ENCODE measurements at places on chromosomes 4 and X. TPM values are rescaled to one million over a fixed set of nuclear protein-coding genes. Genes with fewer than 3 reads are reported as not detected.

The STPG2 gene
- not detected for total RNA-seq

The ENPEP gene
- 0.36 TPM for total RNA-seq

The HMX1 gene
- total RNA-seq: not detected

The HSFX4 gene
- not detected for total RNA-seq

The VCX gene
- total RNA-seq: not detected

GRCh38 chr4:182698212-182698611 is 219.0 kb downstream of the DCTD start:
- H3K4me3 ChIP-seq: no peak overlapping the region
- no peaks in the 10 kb centered on the region for H3K4me1 ChIP-seq
- H3K27me3 ChIP-seq: no peaks in the 10 kb centered on the region
- H3K27ac ChIP-seq: no peak overlapping the region

- no peaks in the 10 kb centered on the region for H3K4me1 ChIP-seq
- H3K27me3 ChIP-seq: no peaks in the 10 kb centered on the region
- no peak for DNase-seq
- no peak overlapping the region for H3K27ac ChIP-seq
These were observed 1851.7 kb upstream of the IGFBP7 start for GRCh38 chr4:58961925-58962324.

DNA sequence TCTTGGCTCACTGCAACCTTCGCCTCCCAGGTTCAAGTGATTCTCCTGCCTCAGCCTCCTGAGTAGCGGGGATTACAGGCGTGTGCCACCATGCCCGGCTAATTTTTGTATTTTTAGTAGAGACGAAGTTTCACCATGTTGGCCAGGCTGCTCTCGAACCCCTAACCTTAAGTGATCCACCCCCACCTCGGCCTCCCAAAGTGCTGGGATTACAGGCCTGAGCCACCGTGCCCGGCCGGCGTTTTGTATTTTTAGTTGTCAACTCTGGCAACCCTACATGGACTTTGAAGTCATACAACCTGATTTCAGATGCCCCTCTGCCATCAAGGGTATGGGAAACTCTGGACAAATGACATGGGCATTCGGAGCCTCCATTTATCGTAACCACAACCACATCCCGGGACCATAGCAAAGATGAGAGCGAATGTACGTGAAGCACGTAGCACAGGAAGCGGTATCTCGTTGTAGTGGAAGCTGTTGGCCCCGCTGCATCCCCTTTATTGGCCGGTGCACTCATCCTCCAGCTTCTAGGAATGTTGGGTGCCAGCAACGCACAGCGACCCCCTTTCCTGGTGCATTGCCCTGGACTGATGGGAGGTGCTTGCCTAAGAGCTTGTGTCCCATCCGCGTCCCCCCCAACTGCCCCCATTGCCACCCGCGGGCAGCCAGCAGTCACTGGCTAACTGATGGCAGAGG is 109.2 kb downstream of the PHKA2 start:
- H3K27ac ChIP-seq: no peak overlapping the region
- DNase-seq: no peak
- no peaks in the 10 kb centered on the region for H3K27me3 ChIP-seq
- no peak overlapping the region for H3K4me3 ChIP-seq
- H3K4me1 ChIP-seq: peaks cover 6% of the 10 kb centered on the region
- H3K36me3 ChIP-seq: no peaks in the 10 kb centered on the region

DNA sequence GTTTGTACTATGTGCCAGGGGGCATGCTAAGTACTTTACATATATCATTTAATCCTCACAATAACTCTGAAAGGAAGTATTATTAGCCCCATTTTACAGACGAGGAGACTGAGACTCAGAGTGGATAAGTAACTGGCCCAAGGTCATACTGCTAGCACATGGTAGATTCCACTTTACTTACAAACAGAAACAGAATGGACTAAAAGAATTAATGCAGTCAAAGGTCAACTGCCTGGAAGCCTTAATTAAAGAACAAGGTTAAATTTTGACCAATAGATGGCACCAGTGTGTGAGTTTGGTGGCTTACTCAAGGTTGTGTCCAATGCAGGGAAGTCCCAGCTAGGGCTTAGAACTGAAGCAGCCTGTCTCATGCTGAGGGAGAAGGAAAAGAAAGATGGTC is 4.7 kb downstream of the RIPPLY1 start:
- H3K27ac ChIP-seq: no peak overlapping the region
- H3K36me3 ChIP-seq: no peaks in the 10 kb centered on the region
- H3K4me3 ChIP-seq: no peak overlapping the region
- peak; percentile 61 for DNase-seq

GRCh38 chr4:101977076-101977475 is 186.5 kb downstream of the BANK1 start:
- H3K4me1 ChIP-seq: no peaks in the 10 kb centered on the region
- no peak overlapping the region for H3K27ac ChIP-seq

DNA sequence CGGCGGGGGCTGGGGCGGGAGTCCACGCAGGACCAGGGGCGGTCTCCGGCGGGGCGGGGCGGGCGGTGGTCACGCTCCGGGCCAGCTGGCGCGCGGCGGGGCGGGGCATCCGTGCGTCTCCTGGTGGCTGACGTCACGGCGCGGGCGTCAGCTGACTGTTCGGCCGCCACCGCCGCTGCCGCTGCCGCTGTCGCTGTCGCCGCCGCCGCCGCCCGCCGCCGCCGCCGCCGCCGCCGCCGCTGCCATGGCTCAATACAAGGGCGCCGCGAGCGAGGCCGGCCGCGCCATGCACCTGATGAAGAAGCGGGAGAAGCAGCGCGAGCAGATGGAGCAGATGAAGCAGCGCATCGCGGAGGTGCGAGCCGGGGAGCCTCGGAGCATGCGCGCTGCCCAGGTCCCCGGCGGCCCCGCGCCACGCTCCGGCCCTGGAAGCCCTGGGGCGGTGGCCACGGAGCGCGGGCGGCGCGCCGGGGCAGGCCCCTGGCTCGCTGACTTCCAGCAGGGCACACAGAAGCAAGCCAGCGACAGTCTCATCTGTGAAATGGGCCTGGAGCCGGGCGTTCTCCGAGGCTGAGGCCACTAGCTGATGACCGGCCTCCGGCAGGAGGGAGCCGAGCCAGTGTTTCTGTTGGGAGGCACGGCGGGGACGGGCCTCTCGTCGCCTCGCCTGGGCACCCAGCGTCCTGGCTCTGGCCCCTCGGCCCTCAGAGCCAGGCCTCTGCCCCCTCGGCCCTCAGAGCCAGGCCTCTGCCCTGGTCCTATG is at the start of gene FAM50A:
TSS of gene FAM50A (plus strand) at position 150 of the 763 bp plus-strand sequence. CDS start at position 245, 95 bp downstream.
- H3K27ac ChIP-seq: peak within 1 kb of the TSS; percentile 80
- DNase-seq: peak; percentile 93
- H3K4me3 ChIP-seq: peak within 1 kb of the TSS; percentile 80
- H3K4me1 ChIP-seq: peaks cover 8% of the 10 kb centered on the region
- H3K36me3 ChIP-seq: peaks cover 25% of the 10 kb centered on the region

GRCh38 chrX:120309873-120310705 is 1.2 kb downstream of the TMEM255A start:
- peak; percentile 64 for DNase-seq
- no peaks in the 10 kb centered on the region for H3K36me3 ChIP-seq
- peaks cover 65% of the 10 kb centered on the region for H3K27me3 ChIP-seq

GRCh38 chrX:122389005-122389404 is 795.1 kb upstream of the GRIA3 start:
- no peaks in the 10 kb centered on the region for H3K36me3 ChIP-seq
- H3K27me3 ChIP-seq: no peaks in the 10 kb centered on the region
- no peak overlapping the region for H3K4me3 ChIP-seq
- H3K27ac ChIP-seq: no peak overlapping the region

GRCh38 chr4:85632981-85633380 is 158.0 kb downstream of the ARHGAP24 start:
- no peak for DNase-seq
- no peak overlapping the region for H3K27ac ChIP-seq
- H3K27me3 ChIP-seq: no peaks in the 10 kb centered on the region

- no peak overlapping the region for H3K27ac ChIP-seq
- no peak overlapping the region for H3K4me3 ChIP-seq
- H3K36me3 ChIP-seq: no peaks in the 10 kb centered on the region
- DNase-seq: no peak
- no peaks in the 10 kb centered on the region for H3K27me3 ChIP-seq
- no peaks in the 10 kb centered on the region for H3K4me1 ChIP-seq
These were observed 107.8 kb downstream of the CCSER1 start for GRCh38 chr4:90234916-90235547.

DNA sequence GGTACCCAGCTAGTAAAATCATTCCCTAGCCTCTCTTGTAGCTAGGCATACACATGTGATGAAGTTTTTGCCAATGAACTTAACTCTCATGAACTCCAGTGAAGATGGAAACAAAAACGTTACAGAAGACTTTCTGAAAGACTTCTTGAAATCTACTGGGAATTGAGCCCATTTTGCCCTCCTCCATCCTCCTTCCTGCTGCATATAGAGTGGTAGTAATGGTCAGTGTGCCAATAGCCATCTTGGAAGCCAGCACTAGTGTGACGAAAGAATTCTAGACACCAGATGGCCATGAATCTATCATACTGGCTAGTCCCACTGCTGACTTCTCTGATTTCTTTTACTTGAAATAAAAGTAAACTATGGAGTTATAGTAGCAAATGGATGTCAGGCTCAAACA is 30.9 kb upstream of the PPA2 start:
- H3K36me3 ChIP-seq: no peaks in the 10 kb centered on the region
- DNase-seq: no peak
- no peaks in the 10 kb centered on the region for H3K4me1 ChIP-seq
- no peaks in the 10 kb centered on the region for H3K27me3 ChIP-seq

DNA sequence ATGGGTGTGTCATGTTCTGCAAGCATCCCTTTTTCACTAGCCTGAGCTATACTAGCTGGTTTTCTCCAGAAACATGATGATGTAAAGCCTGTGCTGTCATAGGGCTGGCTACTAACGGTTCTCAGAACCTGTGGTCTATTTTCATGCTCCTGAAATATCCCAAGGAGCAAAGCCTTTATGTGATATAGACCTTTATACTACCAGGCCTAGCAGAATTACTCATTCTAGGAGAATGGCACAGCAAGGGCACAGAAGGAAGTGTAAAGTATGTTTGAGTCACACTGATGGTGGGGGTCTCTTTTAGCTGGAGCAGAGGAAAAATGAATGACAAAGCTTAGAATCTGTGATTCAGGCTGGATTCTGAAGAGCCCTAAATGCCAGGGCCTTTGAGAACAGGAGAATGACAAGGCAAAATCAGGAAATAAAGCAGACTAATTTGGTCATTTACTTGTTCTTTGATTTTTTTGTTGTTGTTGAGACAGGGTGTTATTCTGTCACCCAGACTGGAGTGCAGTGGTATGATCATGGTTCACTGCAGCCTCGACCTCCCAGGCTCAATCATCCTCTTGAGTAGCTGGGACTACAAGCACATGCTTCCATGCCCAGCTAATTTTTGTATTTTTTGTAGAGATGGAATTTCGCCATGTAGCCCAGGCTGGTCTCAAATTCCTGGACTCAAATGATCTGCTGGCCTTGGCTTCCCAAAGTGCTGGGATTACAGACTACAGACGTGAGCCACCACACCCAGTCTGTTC is 11.8 kb downstream of the TCEAL1 start:
- H3K27ac ChIP-seq: no peak overlapping the region
- no peaks in the 10 kb centered on the region for H3K36me3 ChIP-seq
- H3K4me1 ChIP-seq: no peaks in the 10 kb centered on the region
- peaks cover 6% of the 10 kb centered on the region for H3K27me3 ChIP-seq
- DNase-seq: no peak
- H3K4me3 ChIP-seq: no peak overlapping the region

DNA sequence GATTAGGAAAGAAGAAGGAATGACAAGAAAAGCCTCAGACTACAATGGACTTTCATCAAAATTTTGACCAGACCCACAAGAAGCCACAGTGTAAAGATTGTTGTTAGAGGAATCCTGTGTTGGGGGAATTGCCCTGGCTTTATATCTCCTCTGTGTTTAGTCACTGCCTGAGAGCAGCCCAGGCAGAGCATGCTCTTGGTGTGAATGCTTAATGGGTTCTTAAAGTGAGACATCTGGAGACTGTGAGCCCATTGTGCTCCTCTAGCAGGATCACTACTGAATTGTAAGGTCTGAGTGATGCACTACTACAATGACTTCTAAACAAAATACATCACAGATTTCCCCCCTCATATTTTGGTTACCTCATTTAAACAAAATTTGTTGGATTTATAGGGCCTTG is 1860.5 kb upstream of the ADGRL3 start:
- no peak overlapping the region for H3K4me3 ChIP-seq
- H3K27me3 ChIP-seq: no peaks in the 10 kb centered on the region
- no peaks in the 10 kb centered on the region for H3K36me3 ChIP-seq
- H3K4me1 ChIP-seq: no peaks in the 10 kb centered on the region
- H3K27ac ChIP-seq: no peak overlapping the region

DNA sequence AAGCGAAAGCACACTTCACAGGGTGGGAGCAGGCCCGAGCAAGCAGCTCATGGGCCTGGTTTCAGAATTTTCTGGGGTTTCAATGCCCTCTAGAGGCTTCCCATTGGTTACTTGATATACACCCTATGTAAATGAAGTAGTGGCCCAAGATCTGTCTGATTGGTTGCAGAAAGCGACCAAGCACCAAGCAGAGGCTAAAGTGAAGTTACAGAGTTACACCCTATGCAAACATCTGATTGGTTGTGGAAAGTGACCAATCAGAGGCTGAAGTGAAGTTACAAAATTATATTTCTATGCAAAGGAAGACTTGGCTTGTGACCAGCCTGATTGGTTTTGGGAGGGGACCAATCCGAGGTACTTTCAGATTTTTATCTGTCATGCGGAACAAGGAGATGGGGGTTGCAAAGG is 8.2 kb downstream of the FHIP1A start:
- H3K4me3 ChIP-seq: no peak overlapping the region
- no peaks in the 10 kb centered on the region for H3K36me3 ChIP-seq
- H3K4me1 ChIP-seq: peaks cover 2% of the 10 kb centered on the region
- peaks cover 17% of the 10 kb centered on the region for H3K27me3 ChIP-seq
- DNase-seq: no peak

DNA sequence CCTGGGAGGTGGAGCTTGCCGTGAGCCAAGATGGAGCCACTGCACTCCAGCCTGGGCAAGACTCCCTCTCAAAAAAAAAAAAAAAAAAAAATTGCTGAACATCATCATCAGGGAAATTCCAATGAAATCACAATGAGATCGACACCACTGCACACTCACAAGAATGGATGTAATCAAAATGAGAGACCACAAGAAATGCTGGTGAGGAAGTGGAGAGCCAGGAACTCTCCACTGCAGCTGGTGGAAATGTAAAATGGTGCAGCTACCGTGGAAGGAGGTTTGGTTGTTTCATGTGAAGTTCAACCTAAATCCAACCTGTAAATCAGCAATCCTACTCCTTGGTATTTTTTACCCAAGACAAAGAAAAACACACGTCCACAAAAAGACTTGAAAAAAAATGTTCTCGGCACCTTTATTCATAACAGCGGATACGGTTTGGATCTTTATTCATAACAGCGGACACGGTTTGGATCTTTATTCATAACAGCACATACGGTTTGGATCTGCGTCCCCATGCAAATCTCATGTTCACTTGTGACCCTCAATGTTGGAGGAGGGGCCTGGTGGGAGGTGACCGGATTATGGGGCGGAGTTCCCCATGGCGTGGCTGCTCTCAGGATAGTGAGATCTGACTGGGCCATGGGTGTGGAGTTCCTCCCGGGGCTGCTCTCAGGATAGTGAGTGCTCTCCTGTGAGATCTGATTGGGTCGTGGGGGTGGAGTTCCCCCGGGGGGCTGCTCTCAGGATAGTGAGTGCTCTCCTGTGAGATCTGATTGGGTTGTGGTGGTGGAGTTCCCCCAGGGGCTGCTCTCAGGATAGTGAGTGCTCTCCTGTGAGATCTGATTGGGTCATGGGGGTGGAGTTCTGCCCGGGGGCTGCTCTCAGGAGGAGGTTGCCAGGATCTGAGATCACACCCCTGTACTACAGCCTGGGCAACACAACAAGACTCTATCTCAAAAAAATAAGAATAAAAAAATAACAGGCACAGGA is 7.7 kb downstream of the GAK start:
- H3K36me3 ChIP-seq: peaks cover 31% of the 10 kb centered on the region
- H3K27ac ChIP-seq: peak overlapping the region; percentile 90
- DNase-seq: no peak
- no peaks in the 10 kb centered on the region for H3K27me3 ChIP-seq
- peak overlapping the region; percentile 24 for H3K4me3 ChIP-seq
